Hematopoietic multipotent progenitor cell treated with erythropoietin and hydrocortisone succinate and interleukin-3 and kit ligand, for 6 days (in vitro differentiated cells): ENCODE measurements at places on chromosomes 6 and 20.

GRCh38 chr6:82006027-82006738 lies 241.4 kb downstream of the IBTK start:
- peak; percentile 65 for DNase-seq

DNA sequence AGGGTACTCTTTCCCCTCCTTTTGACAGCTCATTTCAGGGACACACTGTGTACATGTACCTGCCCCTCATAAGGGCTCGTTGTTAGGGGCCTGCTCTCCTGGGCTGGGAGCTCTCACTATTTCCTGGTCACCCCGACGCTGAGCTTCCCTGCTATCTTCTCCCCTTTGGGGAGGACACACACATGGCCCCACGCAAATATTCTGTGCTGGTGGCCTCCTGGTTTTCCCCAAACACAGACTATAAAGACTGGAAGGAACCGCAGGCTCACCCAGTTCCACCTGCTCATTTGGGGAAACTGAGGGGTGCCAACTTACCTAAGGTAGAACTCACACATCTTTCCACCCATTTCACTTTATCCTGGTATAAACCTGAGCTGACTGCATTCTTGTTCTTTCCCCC lies 301.4 kb upstream of the SUPT3H start:
- no peak for DNase-seq

DNA sequence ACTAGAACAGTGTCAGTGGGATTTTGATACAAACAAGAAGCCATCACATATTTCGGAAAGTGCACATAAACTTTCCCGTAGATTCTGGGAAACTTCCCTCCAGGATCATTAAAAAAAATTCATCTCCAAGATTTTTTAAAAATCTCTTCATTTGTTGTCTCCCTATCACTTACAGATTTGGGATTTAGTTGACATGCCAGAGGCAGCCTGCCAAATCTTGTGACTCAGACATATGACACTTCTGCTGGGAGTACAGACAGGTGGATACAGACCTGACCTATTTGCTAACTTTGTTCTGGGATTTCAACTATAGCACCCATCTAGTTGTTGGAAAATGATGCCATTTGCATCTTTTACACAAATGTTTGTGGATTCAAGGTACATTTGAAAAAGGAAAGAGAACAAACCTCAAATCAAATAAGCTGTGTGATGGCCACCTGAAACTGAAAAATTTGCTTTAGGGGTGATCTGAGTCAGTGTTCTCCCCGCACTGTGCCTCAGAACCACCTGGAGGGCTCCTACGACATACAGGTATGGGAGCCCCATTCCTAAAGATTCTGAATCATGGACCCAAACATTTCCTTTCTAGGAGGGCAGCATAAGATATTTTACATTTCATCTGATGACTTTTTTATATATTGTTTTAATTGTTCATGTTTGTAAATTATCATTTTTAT lies 21.9 kb upstream of the CD2AP start:
- DNase-seq: no peak

GRCh38 chr6:134962421-134962820 lies 12.5 kb upstream of the ALDH8A1 start:
- no peak for DNase-seq

DNA sequence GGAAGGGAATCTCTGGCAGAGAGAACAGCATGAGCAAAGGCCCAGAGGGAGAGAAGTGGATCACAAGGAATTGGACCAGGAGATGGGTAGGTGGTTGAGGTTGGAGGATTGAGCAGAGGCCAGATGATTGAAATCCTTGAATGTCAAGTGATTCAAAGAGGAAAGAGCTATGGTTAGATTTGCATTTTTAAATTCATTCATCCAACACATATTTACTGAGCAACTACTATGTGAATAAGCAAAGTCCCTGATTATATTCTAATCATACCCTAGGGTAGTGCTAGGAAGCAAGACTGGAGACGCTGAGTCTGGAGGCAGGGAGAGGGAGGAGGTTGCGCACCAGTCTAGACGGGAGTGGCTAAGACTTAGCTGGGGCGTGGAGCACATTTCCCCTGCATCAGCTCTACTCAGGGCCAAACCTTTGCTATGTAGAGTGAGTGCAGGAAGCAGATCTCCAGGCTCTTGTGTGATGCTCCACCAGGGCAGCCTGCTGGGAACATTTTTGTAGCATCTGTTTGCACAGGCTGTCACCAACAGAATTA lies 40.2 kb downstream of the EYA2 start:
- peak; percentile 8 for DNase-seq

GRCh38 chr6:3959385-3959784 lies 110.2 kb downstream of the FAM50B start:
- no peak for DNase-seq

DNA sequence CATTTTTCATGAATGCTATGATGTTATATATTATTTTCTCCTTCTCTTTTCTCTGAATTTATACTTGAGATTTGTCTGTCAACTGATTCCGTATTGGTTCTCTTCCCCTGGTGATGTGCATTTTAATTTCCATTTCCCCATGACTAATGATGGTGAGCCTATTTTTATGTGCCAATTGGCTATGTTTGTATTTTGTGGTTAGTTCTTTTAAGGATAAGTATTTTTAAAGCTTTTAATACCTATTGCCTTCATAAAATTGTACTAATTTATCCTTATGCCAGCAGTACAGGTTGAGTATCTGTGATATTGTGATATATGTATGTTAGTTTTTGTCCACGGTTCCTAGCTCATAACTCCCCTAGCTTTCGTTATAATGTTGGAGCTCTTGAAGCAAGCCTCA lies 2.8 kb downstream of the POLH start:
- no peak for DNase-seq

DNA sequence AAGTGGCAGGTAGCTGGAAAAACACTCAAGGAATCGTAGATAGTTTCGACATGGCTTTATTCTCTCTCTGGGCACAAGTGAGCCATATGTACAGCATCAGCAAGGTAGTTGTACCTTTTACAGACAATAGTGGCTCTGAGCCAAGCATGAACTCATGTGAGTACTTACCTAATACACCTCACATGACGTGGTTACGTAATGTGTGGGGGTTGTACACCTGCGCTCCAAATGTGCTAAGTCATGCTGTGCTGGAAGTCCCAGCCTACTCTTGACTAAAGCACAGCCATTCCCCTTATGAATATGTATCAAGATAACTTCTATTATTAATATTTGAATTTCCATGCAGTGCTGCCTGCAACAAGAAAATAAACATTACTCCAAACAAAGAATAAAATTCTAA lies 78.8 kb upstream of the HMGN3 start:
- peak; percentile 1 for DNase-seq

DNA sequence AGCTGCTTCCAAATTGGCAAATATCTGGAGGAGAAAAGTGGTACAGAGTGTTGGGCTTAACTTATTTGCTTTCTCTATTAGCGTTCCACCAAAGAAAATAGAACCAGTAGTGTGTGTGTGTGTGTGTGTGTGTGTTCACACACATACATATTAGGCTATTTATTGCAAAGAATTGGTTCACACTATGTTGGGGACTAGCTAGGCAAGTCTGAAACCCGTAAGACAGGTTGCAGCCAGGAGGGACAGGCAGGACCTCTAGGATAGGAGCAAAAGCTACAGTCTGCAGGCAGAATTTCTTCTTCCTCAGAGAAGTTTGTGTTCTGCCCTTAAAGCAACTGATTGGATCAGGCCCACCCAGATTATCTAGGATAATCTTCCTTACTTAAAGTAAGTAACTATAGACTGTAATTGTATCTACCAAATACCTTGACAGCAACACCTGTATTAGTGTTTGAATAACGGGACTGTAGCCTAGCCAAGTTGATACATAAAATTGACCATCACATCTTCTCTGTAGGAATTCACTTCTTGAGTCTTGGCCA lies 12.8 kb downstream of the KCTD20 start:
- DNase-seq: no peak

DNA sequence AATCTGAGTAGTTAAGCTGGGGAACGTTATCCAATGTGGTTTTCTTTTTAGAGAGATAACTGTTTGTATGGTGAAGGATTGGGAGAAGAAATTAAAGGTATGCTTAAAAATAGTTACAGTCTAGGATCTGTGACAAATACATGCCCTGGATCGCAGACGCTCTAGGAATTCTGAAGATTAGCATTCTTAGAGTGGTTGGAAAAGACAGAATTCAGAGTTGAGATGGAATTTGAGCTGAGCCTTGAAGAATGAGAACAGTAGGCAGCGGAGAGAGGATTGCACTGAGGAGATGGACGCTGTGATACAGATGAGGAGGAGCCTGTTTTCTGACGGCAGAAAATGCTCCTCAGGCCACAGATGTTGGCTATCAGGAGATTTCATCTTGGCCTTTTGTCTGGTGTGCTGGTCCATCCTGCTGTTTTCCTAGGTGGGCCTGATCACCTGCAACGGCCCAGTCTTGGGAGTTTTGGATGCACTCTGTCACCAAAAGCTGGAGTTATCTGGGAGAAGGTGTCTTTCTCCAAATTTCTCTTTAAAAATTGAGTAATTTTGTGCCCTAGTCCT lies 48.3 kb upstream of the KIF25 start:
- DNase-seq: no peak

DNA sequence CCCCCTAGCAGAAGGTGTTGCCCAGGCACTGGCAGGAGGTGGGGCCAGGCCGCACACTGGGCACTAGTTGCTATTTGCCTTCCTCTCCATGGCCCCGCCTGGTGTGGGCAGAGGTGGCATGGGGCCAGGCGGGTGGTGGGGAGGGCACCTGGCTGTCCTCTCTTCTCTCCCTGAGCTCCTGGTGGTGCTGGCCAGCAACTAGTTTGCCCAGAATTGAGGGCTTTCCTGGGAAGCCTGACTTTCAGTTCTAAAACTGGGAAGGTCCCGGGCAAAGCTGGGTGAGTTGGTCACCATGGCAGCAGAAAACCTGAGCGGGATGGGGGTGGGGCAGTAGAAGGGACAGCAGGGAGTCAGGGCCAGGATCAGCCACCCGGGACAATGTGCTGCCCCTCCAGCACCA lies 48.2 kb downstream of the RBM38 start:
- DNase-seq: no peak

- no peak for DNase-seq
Observed at GRCh38 chr6:153591159-153591558, 447.9 kb upstream of the OPRM1 start.

- no peak for DNase-seq
Observed at GRCh38 chr6:111975466-111975865, 78.4 kb upstream of the CCN6 start.

DNA sequence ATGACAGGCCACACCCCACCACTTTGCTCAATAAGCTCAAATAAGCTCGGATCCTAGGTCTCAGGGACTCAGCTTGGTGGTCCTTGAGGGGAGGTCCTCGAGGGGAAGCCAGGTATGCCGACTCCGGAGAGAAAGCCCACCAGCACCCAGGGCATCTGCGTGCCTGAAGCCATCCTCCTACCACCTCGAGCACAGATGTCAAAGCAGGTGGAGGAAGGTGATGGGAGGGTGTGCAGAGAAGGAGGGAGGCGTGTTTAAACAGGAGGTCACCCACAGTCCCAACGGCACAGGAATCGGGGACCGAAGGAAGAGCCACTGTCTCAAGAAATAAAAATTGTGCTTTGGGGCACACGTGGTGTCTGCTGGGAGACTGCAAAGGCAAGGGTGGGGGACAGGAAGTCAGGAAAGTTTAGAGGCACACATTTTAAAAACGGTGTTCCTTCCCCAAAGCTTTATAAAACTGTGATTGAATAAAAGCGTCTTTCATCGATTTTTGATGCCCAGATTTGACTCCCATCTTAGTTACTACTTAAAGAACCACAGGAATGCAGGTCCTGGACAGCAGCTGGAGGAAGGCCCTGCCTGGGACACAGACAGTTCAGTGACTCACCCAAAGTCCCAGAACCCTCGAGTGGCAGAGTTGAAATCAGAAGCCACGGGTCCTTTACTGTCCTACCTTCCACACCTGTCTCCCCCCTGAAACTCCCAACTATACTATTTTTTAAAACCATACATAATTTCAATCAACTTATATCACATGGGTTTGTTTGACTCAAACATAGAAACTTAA lies 221.0 kb upstream of the PDE10A start:
- DNase-seq: no peak

- peak; percentile 24 for DNase-seq
Observed at GRCh38 chr6:16002332-16003196, 126.3 kb upstream of the MYLIP start.

DNA sequence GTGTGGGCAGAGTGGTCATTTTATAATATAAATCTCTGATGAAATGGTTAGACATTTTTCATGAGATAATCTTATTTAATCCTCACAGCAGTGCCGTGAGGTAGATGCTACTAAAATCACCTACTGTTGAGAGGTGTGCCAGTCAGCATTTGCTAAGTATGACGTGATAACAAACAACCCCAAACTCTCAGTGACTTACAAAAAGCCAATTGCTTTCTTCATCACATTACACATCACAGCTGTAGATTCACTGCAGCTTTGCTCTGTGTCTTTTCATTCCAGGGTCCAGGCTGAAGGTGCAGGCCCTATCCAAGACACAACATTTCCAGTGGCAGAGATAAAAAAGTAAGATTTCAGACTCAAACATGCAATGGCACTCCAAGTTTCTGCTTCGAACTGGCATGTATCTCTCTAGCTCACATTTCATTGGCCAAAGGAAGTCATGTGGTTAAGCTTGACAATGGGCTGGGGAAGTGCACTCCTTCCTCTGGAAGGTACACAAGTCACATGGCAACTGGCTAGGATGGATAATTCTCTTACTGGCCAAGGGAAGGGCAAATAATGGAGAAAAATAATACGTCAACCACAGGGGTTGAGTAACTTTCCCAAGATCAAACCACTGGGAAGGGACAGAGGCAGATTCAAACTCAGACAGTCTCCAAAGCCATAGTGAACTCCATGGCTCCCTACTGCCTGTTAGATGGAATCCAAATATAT lies 69.5 kb upstream of the EPB41L1 start:
- no peak for DNase-seq

DNA sequence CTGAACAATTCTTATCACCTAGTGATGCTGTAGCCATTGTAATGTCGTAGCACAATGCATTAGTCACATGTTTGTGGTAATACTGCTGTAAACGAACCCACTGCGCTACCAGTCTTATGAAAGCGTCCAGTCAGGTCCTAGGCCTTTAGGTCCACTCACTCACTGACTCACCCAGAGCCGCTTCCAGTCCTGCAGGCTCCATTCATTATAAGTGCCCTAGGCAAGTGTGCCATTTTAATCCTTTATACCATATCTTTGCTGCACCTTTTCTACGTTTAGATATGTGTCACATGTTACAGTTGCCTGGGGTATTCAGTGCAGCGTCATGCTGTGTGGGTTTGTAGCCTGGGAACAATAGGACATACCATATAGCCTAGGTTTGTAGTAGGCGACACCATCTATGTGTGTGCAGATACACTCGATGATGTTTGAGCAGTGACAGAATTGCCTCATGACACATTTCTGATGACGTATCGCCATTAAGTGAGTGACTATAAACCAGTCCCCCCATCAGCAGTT lies 15.4 kb downstream of the IGF2R start:
- no peak for DNase-seq

DNA sequence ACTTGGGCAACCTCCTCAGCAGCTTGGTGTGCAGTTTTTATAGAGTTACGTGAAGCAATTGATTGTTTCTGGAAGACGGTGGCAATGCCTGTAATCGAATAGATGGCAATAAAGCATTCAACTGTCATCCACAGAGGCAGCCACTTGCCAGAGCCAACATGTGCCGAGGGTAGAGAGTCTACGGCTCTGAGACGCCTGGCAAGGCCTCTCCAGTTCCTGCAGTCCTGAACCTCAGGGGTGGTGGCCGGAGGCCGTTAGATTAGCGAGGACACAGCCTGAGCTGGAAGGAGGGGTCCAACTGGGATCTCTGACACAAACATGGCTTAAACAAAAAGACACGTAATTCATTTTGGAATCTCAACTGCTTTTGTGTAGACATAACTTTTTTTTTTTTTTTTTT lies 775 bp upstream of the TTLL2 start:
- no peak for DNase-seq

GRCh38 chr6:150068151-150068550 lies 770 bp downstream of the ULBP3 start:
- no peak for DNase-seq
